ENCODE measurements at places on chromosomes 16 and 17. TPM values are rescaled to one million over a fixed set of nuclear protein-coding genes. Genes with fewer than 3 reads are reported as not detected.

The ABCC11 gene
- total RNA-seq: not detected

The BPTF gene
- total RNA-seq: 21.8 TPM

The GSDMA gene
- not detected for total RNA-seq

The WFDC1 gene
- total RNA-seq: 0.47 TPM

The PRRT2 gene
- 0.38 TPM for total RNA-seq

The ABCC6 gene
- total RNA-seq: 0.30 TPM

The ZG16 gene
- not detected for total RNA-seq

The HAGH gene
- 65.6 TPM for total RNA-seq

The ATAD5 gene
- total RNA-seq: 0.83 TPM

The CTRB2 gene
- total RNA-seq: not detected

The NOTUM gene
- total RNA-seq: 0.08 TPM

The CDRT4 gene
- 1.5 TPM for total RNA-seq

The TPSAB1 gene
- not detected for total RNA-seq

The CX3CL1 gene
- total RNA-seq: 0.83 TPM

The ZCCHC14 gene
- 9.0 TPM for total RNA-seq

The MSLN gene
- total RNA-seq: not detected

The MLX gene
- total RNA-seq: 33.7 TPM

The PPL gene
- 0.68 TPM for total RNA-seq

The IKZF3 gene
- not detected for total RNA-seq

The SPG7 gene
- total RNA-seq: 127 TPM

The CCL2 gene
- total RNA-seq: 17.9 TPM

The PRCD gene
- 0.60 TPM for total RNA-seq

The PIK3R6 gene
- not detected for total RNA-seq

The KRT28 gene
- not detected for total RNA-seq

The ESRP2 gene
- under 0.01 TPM for total RNA-seq

The RTN4RL1 gene
- under 0.01 TPM for total RNA-seq

The CAVIN1 gene
- total RNA-seq: 602 TPM

The ZACN gene
- not detected for total RNA-seq

The CFAP119 gene
- 2.6 TPM for total RNA-seq

The HSD17B2 gene
- total RNA-seq: 0.35 TPM

The GAS7 gene
- 0.53 TPM for total RNA-seq

The KCNJ2 gene
- 0.75 TPM for total RNA-seq

The ADGRG1 gene
- total RNA-seq: 0.12 TPM

The CYBA gene
- total RNA-seq: 369 TPM

The SLC12A3 gene
- total RNA-seq: under 0.01 TPM

The EFNB3 gene
- 1.4 TPM for total RNA-seq

The EVI2A gene
- 42.9 TPM for total RNA-seq

The HNF1B gene
- total RNA-seq: not detected

The TOM1L1 gene
- 22.2 TPM for total RNA-seq

The TLCD1 gene
- 4.4 TPM for total RNA-seq

The CD300LD gene
- not detected for total RNA-seq

The GPRC5C gene
- total RNA-seq: 9.7 TPM

The SERPINF2 gene
- total RNA-seq: not detected

The NLGN2 gene
- 3.7 TPM for total RNA-seq

The TMEM170A gene
- total RNA-seq: 14.3 TPM

The RRAD gene
- 22.5 TPM for total RNA-seq

The SMIM22 gene
- total RNA-seq: not detected

The NPW gene
- total RNA-seq: 0.23 TPM

The SMTNL2 gene
- total RNA-seq: not detected

The TEX19 gene
- not detected for total RNA-seq

The GIT1 gene
- 28.2 TPM for total RNA-seq

The C17orf75 gene
- 25.3 TPM for total RNA-seq

The HAS3 gene
- total RNA-seq: 1.3 TPM

The ABCA10 gene
- total RNA-seq: 7.1 TPM

The OR1F1 gene
- total RNA-seq: not detected

The SBK1 gene
- under 0.01 TPM for total RNA-seq

The INCA1 gene
- total RNA-seq: 1.1 TPM

The PDXDC1 gene
- total RNA-seq: 109 TPM

The DBNDD1 gene
- total RNA-seq: 2.6 TPM

All from smooth muscle cell of the coronary artery (primary cell).